ENCODE measurements at places on chromosomes 2 and 18.

GRCh38 chr2:26619096-26619495 lies 22.1 kb downstream of the CIB4 start:
- no peak for DNase-seq

DNA sequence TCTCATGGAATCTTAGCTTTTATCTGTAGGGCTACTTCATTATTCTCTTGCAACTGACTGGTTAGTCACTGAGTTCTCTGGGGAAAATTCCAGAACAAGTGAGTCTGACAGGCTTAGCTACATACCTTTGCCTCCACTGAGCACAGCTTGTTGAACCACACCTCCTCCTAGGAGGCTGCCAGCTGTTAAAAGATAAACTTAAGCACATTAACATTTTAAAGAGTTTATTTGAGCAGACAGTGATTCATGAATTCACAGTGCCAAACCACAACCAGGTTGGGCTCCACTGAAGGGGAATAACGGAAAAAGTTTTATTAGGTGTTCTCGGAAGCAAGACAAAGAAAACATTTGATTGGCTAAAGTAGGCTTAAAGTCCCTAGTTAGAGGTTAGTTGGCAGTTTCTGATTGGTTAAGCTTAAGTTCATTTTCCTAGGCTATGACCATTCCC lies 12.5 kb upstream of the SLC38A11 start:
- peak; percentile 76 for DNase-seq

- no peak for DNase-seq
Measured at GRCh38 chr2:36380624-36381481, 25.3 kb downstream of the CRIM1 start.

DNA sequence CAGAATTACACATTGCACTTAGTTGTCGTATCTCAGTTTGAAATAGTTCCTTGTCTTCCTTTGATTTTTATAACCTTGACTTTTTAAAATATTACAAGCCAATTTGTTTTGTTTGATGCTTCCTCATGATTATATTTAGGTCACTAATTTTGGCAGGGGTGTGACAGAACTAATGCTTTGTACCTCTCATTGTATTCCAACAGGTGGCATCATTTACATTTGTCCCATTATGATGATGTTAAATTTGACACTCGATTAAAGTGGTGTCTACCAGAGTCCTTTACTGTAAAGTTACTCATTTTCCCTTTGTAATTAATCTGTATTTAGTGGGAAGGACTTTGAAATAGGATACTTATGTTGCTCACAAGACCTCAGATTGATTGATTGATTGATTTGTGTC lies 21.5 kb upstream of the MFSD2B start:
- peak; percentile 36 for DNase-seq

DNA sequence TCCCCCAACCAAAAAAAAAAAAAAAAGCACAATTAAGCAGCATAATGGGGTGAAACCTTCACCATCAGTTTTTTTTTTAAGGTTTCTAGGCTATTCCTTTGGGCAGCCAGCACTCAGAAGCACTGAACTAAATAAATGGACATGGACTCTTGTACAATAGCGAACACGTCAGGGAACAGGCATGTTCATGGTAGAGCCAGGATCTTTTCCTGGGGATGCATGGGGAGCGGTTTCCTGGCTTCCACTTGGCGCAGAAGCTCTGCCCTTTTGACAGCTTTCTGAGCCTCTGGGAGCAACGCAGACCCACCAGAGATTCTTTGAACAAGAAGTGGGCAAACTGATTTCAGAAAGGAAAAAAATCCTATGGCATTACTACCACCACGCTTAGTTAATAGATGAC lies 35.0 kb downstream of the ALPK2 start:
- no peak for DNase-seq
